ENCODE measurements at places on chromosomes 2 and 18.

GRCh38 chr2:238843476-238843875, 4.4 kb upstream of the TWIST2 start:
- DNase-seq = no peak

GRCh38 chr2:219851169-219851568, 223.7 kb downstream of the SLC4A3 start:
- no peak for DNase-seq

GRCh38 chr2:9594366-9595054, 36.3 kb downstream of the YWHAQ start:
- no peak for DNase-seq

- no peak for DNase-seq
These were observed 64.1 kb upstream of the ADAM23 start for GRCh38 chr2:206379266-206379665.

DNA sequence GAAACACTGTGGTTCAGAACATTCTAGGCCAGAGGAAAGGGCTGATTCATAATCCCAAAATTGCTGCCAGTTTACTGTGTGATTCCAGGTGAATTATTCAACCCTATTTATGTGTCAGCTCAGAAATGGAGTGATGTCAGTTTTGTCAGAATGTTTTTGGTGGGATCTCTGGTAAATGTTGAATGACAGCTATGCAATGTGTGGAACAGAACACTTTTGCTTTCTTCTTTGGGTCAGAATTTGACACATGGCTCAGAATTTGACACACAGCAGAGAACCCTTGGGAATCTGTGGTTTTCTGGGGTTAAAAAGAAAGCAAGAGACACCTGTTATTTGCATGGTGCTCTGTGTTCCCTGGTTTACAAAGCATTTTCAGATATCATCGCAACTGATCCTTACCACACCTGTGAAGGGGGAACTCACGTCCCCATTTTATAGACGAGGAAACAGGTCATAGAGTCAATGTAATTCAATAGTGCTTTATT, 1.6 kb upstream of the MTA3 start:
- DNase-seq = no peak

GRCh38 chr2:201779901-201780673, 646 bp downstream of the ALS2 start:
- DNase-seq = no peak

- DNase-seq = no peak
These were observed 187.4 kb downstream of the ALK start for GRCh38 chr2:29733965-29734364.

- peak; percentile 31 for DNase-seq
These were observed 29.9 kb downstream of the PELI1 start for GRCh38 chr2:64114063-64114911.

Measured in activated CD4-positive, alpha-beta T cell treated with anti-CD3 and anti-CD28 coated beads, Interleukin-2, amount 10 ng/mL, durations not matched to agents 7 days and 5 days (primary cell).